Daoy (cell line): ENCODE measurements at places on chromosomes 7 and 10. TPM values are rescaled to one million over a fixed set of nuclear protein-coding genes. Genes with fewer than 3 reads are reported as not detected.
A peak's percentile ranks its signal among the peaks of the same experiment; 100 is the strongest.

DNA sequence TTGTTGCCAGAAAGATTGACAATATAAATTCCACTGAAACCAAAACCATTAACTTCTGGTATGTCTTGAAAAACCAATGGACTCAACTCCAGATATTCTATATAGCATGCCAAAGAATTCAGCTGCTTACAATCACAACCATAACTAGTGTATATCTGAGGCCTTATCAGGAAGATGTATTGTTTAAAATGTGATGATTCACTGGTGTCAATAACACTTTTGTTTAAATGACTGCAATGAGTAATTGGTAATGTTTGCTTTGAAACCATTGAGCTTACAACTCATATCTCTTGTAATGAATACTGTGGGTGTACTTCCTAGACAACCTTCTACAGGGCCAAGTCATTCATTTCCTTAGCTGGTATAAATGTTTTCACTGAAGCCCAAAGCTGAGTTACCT, 727.9 kb upstream of the KCND2 start:
- peak; percentile 71 for DNase-seq

GRCh38 chr7:104643587-104644217, 315.3 kb downstream of the LHFPL3 start:
- peak; percentile 29 for DNase-seq

- peak; percentile 83 for DNase-seq
These were observed 29.3 kb upstream of the DDX50 start for GRCh38 chr10:68871731-68872342.

DNA sequence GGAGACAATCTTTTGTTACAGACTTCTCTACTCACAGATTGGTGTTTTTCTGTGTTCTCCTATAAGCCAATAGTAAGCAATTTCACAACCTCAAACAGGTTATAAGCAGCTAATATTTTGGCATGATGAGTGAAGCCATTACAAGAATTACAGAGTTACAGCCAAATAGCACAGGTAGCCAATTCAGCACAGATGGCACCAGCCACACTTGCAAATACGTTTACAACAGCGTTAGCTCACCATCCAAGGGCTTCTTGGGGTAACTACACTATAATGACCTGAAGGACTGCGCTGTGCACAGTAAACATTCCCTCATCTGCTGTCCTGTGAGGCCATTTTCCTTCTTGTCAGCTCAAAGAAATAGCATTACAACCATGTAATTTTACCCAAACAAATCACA, 428.6 kb downstream of the TCERG1L start:
- DNase-seq, result no peak

DNA sequence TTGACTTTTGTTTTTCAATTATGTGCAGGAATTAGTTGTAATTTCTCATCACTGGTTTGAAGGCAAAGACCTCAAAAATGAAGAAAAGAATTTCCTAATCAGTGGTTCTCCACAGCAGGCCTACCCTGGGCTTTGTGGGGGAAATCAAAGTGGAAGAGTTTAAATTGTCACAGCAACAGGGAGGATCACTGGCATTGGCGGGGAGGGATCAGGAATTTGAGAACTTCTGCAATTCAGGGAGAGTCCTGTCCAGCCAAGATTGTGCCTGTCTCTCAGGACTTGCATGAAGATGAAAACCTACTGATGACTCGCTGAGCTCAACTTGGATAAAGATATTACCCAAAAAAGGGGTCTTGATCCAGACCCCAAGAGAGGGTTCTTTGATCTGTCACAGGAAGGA, 70.1 kb downstream of the HACD1 start:
- DNase-seq, result no peak

GATA3 gene
- total RNA-seq, result 0.51 and 1.4 TPM in 2 replicates

DNA sequence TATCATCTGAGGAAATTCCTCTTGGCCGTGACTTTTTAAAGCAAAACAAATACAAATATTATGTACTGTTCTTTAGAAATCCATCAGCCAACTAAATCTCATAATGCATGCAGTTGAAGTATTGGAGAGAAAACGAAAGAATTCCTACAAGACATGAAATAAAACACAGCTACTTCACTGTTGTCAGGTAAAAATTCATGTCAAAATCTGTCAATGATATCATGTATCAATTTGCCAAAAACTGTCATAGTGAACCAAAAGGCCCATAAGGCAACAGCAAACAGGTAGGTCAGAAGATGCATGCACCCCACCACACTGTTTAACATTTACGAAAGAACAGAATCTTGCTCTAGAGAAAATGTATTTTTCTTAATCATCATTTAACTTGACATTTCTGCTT, 2.3 kb downstream of the GPR22 start:
- no peak for DNase-seq

DNA sequence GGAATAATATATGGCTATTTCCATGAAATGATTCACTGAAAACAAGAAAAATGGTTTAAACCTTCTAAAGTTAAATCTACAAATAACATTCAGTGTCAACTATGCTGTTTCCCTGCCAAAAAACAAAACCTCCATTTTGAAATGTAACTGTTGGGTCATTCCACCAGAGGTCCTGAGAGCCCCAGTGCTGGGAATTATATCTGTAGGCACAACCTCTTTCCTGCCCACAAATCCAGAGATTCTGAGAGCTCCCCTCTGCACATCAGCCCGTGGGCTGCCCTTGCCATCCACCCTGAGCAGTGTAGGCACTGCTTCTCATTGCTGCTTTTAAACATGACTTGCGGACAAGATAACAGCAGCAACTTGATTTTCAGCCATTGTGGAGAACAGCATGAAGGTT, 198.6 kb downstream of the TMEM178B start:
- DNase-seq, result no peak

C10orf105 gene
- not detected in 2 replicates for total RNA-seq

RAMP3 gene
- not detected in 2 replicates for total RNA-seq

MKRN1 gene
- 55.5 and 61.4 TPM in 2 replicates for total RNA-seq

- DNase-seq, result no peak
These were observed 4.4 kb downstream of the SPOCK2 start for GRCh38 chr10:72083790-72084459.

ZMIZ2 gene
- total RNA-seq, result 6.5 and 16.2 TPM in 2 replicates

DNA sequence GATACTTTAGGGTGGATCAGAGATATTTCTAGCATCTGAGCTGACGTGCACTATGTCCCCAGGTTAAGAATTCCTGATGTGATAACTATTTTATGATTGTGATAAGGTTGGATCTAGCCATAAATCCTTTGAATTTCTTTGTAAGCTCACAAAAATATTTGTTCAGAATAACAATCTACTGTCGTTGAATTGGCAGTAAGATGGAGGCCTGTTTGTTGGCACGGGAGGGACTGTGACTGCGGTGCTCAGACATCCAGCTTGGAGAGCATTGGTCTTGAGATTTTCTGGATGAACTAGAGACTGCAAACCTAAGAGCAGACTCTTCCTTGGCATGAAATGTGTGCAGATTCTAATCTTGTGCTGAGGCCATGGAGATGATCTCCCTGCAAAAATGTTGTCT, 131.1 kb downstream of the LRRC4 start:
- no peak for DNase-seq

FEZF1 gene
- total RNA-seq, result 0.03 and 0.69 TPM in 2 replicates

GRCh38 chr7:128076796-128077271, 45.6 kb upstream of the LRRC4 start:
- no peak for DNase-seq

UBN2 gene
- total RNA-seq, result 2.1 and 2.9 TPM in 2 replicates

FOXI2 gene
- 0.06 TPM in 1 of 2 replicates, not detected in the other for total RNA-seq

DNA sequence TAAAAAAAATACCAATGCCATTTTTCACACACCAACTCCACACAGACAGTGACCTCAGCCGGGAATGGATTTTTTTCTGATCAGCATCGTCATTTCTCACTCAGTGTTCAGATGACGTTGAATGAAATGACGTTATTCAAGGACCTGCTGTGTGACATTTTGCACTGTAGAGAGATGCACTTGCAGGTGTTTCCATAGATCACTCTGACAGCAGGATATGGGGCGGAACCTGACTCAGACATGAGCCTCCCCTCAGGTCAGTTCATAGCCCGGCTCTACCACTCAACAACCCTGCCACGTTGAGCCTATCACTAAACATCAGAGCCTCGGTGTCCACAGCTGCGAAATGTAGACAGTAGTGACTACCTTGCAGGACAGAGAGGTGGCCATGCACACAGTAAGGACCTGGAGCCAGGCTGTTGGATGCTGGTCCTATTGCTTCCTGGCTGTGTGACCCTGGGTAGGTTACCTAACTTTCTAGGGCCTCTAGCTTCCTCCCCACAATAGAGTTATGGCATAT, 41.4 kb upstream of the ANTXRL start:
- DNase-seq, result no peak

- DNase-seq, result peak; percentile 89
These were observed 25.4 kb upstream of the ANK3 start for GRCh38 chr10:60414877-60415585.

DNA sequence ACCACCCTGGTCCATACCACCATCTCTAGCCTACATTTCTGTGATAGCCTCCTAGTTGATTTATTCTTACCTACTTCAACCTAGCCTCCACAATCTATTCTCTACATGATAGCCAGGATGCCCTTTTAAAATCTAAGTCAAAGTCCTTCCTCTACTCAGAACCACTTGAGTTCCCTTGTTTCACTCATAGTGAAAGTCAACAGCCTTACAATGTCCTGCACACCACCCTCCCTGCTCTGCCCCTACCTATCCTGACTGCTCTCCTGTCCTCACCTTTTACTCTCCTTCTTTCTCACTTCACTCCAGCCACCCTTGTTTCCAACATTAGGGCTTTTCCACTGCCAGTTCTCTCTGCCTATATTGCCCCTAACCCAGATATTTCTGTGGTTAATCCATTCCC, 146.7 kb downstream of the GRM3 start:
- no peak for DNase-seq

CFAP70 gene
- total RNA-seq, result 0.29 TPM in 1 of 2 replicates, not detected in the other

DNA sequence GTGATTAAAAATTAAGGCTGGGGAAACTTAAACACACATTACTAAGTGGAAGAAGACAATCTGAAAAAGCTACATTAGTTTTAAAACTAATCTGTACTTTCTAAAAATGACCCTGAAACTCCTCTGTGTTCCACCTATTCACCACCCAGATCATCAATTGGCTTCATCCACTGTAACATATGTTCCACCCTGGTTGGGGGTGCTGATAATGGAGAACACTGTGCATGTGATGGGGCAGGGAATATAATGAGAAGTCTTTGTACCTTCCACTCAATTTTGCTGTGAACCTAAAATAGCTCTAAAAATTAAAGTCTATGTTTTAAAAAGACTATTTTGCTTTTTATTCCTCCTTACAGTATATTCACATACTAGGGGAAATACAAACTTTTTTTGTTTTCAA, 132.7 kb downstream of the CNOT4 start:
- DNase-seq, result no peak

DNA sequence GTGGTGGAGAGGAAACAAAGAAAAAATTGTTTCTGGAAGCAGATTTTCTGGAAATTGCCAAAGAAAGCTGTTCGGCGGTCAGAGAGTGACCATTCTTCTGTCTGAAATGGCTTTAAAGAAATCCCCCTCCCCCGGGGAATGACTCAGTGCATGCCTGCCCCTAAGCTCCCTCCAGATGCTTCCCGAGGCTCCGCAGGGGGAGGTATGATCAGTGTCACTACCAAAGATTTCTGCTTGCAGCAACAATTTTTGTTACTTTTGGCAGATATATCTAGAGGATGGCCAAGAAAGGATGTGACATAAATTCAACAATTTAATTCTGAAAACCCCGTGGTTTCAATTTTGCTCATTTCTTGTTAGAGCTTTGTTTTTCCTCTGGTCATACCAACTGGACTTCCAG, 163.9 kb downstream of the JCAD start:
- DNase-seq, result peak; percentile 67

EVX1 gene
- not detected in 2 replicates for total RNA-seq

GRCh38 chr10:28375399-28376354, 72.8 kb upstream of the MPP7 start:
- peak; percentile 50 for DNase-seq

DNA sequence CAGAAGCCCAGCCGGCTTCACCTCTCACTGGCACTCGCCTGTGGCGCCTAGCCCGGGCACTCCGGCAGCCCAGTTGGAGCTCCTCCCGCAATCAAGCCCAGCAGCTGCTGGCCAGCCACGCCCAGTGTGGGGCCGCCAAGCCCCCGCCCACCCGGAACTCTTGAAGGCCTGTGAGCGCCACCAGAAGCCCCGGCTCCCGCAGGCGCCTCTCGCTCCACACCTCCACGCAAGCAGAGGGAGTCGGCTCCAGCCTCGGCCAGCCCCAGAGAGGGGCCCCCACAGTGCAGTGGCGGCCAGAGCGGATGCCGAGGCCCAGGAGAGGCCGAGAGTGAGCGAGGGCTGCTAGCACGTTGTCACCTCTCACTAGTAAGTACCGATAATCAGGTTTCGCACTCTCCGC, 240.7 kb downstream of the TFEC start:
- DNase-seq, result no peak

PTPN20 gene
- not detected in 2 replicates for total RNA-seq

DNA sequence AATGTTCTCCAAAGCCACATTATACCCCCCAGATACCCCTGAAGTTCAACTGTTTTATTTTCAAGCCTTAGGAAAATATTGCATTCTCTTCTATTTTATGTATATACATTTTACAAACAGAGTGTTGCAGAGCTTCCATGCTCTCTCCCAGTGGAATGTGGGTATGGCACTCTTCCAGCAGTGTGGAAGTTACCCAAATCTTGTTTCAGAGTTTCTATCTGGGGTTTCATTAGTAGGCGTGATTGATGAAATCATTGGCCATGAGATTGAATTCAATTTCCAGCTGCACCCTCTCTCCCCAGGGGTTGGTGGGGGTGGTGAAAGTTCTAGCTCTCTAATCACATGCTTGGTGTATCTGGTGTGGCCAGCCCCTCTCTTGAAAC, 350.4 kb downstream of the RPS24 start:
- DNase-seq, result no peak

DNA sequence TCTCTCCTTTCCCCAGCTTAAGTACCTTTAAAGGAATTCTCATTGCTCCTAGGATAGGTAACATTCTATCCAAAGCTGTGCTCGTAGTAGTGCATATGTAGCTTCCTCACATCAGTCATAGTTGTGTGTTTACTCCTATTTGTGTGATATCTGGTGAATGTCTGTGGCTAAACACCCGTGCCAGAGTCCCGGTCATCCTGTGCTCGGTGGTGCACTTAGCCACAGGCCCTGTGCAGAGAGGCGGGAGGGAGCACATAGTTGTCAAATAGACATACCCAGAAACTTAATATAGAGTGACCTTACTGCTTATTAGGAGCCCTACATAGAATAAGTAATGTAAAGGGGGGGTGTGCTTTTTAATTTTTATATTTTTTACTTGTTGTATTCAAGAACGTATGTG, 76.6 kb downstream of the RBM33 start:
- DNase-seq, result no peak
